Endodermal cell (in vitro differentiated cells): ENCODE measurements at places on chromosomes 2 and 18. TPM values are rescaled to one million over a fixed set of nuclear protein-coding genes. Genes with fewer than 3 reads are reported as not detected.

The EGR4 gene
- total RNA-seq = 0.23 TPM in 1 of 3 replicates, not detected in the others

The SKOR2 gene
- total RNA-seq = 0.18 TPM in 1 of 2 replicates, not detected in the other

The EIPR1 gene
- 33.8 and 36.8 TPM in 2 replicates for total RNA-seq

The ZNF521 gene
- total RNA-seq = 21.4 to 39.5 TPM (median 26.0 TPM) in 3 replicates

The VIT gene
- total RNA-seq = not detected in 3 replicates

The NEU4 gene
- 1.1 to 2.6 TPM (median 1.2 TPM) in 3 replicates for total RNA-seq

DNA sequence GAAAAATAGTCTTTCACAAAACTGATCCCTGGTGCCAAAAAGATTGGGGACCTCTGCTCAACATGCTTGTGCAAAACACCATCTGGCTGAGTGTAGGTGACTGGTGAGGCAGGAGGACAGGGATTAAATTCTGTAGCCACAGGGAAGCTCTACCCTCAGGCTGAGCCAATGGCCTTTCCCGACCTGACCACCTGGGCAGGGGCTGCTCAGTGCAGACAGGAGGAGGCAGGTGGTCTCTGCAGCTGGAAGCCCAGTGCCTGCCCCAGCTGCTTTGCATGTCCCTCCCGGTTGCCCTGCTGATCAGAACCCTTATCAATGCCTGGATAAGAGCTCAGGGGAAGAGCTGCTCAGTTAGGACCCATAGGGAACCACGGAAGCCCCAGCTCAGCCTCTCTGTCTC lies 235.3 kb downstream of the ANKRD36 start:
- no peak overlapping the region for H3K27ac ChIP-seq
- no peaks in the 10 kb centered on the region for H3K36me3 ChIP-seq
- peaks cover 13% of the 10 kb centered on the region for H3K4me1 ChIP-seq
- H3K4me3 ChIP-seq = peak overlapping the region; percentile 21
- no peaks in the 10 kb centered on the region for H3K27me3 ChIP-seq
- peak; percentile 82 for DNase-seq

GRCh38 chr2:165648801-165649200 lies 145.2 kb downstream of the GALNT3 start:
- H3K4me1 ChIP-seq = no peaks in the 10 kb centered on the region
- no peak for DNase-seq
- no peaks in the 10 kb centered on the region for H3K27me3 ChIP-seq
- H3K4me3 ChIP-seq = no peak overlapping the region

DNA sequence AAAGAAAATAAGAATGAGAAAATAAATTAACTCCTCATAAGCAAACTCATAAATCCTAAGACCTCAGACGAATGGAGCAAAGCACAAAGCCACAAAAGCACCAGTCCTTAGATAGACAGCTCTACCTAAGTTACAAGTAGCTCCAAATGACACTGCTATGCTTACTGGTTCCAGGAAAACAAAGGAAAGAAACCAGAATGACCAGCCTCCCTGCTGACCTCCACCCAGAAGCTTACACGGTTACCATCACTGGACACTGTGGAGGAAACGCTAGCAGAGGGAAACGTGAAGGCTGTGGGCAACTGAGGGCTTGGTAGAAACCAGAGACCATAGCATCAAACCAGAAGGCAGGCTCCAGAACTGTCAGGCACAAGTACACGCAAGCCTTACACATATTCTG lies 67.8 kb downstream of the STK39 start:
- H3K36me3 ChIP-seq = no peaks in the 10 kb centered on the region
- H3K4me1 ChIP-seq = peaks cover 3% of the 10 kb centered on the region
- no peaks in the 10 kb centered on the region for H3K27me3 ChIP-seq
- DNase-seq = no peak

GRCh38 chr18:22063672-22064071 lies 105.7 kb upstream of the GATA6 start:
- H3K4me3 ChIP-seq = no peak overlapping the region
- no peak overlapping the region for H3K27ac ChIP-seq
- H3K27me3 ChIP-seq = no peaks in the 10 kb centered on the region
- H3K4me1 ChIP-seq = peaks cover 21% of the 10 kb centered on the region

- no peak overlapping the region for H3K4me3 ChIP-seq
Observed at GRCh38 chr2:159150280-159150746, 136.2 kb downstream of the WDSUB1 start.

GRCh38 chr2:25954199-25954752 lies 28.0 kb downstream of the KIF3C start:
- no peak overlapping the region for H3K4me3 ChIP-seq
- H3K27me3 ChIP-seq = no peaks in the 10 kb centered on the region
- no peaks in the 10 kb centered on the region for H3K4me1 ChIP-seq
- no peak overlapping the region for H3K27ac ChIP-seq
